EL (cell line): ENCODE measurements at places on chromosomes 3 and 15.

- no peak for DNase-seq
Observed at GRCh38 chr3:112627919-112628466, 12.9 kb downstream of the CCDC80 start.

GRCh38 chr3:166125179-166125578 lies 288.0 kb upstream of the BCHE start:
- no peak for DNase-seq

GRCh38 chr3:179083977-179084376 lies 12.4 kb upstream of the ZMAT3 start:
- no peak for DNase-seq

DNA sequence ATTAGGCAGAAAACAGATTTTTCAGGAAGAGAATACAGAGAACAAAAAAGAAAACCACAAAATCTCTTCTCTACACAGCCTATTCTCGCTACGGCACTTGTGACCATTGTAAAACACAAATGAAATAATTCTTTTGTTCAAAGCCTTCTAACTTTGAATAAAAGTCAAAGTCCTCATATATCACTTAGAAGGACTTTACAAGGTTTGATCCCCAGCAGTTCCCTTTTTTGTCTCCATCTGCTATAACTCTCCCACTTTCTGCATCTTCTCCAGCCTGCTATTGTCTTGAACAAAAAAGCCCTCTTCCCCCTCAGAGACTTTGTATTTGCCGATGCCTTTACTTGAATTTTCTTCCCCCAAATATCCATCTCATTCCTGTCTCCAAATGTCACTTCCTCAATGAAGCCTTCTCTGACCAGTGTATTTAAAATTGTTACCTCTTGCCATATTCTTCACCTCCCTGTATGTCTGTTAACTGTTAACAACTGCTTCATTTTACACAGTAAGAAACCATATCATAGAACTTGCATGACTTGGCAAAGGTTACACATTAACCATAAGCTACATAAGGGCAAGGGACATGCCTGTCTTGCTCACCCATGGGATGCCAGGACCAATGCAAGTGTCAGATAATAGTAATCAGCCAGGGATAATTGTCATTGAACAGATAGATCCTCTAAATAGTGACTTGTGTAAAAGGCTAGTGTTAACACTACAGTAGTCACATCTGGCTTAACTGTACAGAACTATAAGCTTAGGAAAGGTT lies 122.4 kb downstream of the CBLB start:
- no peak for DNase-seq

GRCh38 chr3:58560771-58561311 lies 16.4 kb downstream of the FAM107A start:
- peak; percentile 98 for DNase-seq

GRCh38 chr3:87053553-87053952 lies 62.6 kb upstream of the VGLL3 start:
- DNase-seq: no peak

DNA sequence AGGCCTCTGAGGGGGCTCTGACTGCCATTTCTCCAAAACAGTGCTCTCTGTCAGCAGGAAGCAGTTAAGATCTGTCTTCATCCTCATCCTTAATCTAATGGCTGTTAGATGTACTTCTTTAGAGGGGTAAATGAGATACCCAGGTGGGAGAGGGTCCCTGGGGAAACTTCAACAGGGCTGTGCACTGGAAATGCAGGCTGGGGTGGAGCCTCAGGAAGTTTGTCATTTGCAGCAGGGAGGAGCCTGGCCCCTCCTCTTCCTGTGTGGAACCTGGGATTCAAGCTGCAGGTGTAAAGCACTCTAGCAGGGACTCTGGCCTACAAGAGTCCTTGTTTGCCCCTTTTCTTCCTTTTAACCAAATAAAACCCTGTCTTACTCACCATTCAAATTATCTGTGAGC lies 1173.6 kb downstream of the OTOL1 start:
- DNase-seq: no peak

GRCh38 chr15:70351391-70351790 lies 253.7 kb upstream of the TLE3 start:
- DNase-seq: no peak

- no peak for DNase-seq
Observed at GRCh38 chr15:63887630-63888029, 53.9 kb upstream of the HERC1 start.

DNA sequence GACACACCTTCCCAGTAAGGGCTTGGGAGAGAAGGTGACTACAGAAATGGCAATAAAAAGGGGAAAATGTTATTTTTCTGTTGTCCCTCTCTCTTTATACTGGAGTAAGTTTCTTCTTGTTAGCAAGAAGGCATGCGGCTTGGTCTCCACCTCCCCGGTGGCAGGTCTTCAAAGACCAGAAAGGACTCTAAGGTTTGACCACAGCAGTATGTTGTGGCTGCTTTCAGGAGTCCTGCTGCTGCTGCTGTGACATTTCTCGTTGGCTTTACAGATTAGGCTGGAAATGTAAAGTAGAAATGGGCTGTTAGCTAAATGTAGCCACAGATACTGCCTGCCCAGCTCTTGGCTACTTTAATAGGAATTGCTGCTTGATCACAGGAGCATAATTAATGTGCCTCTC lies 175.8 kb upstream of the ZBTB20 start:
- DNase-seq: no peak

GRCh38 chr3:112497897-112498548 lies 1.2 kb downstream of the BTLA start:
- no peak for DNase-seq

DNA sequence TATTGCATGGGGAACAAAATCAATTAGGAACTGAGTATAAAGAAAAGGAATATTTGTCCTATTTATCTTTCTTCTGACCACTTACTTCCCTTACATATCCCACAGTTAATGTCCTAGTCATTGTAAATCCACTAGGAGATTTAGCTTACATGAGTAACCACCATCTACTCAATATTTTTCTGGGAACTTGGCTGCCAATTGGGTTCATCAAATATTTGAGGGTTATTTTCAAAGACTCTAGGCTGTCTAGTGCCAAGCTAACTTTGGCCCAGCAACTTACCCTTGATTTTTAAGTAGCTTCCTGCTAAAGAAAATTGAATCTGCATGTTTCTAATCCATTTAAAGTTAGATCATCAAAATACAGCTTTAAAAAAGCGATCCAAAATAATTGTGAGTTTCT lies 362.5 kb upstream of the EPHA3 start:
- DNase-seq: no peak

GRCh38 chr3:16048435-16049318 lies 125.8 kb upstream of the GALNT15 start:
- DNase-seq: peak; percentile 80

GRCh38 chr3:122104515-122105194 lies 49.5 kb downstream of the CD86 start:
- DNase-seq: no peak

DNA sequence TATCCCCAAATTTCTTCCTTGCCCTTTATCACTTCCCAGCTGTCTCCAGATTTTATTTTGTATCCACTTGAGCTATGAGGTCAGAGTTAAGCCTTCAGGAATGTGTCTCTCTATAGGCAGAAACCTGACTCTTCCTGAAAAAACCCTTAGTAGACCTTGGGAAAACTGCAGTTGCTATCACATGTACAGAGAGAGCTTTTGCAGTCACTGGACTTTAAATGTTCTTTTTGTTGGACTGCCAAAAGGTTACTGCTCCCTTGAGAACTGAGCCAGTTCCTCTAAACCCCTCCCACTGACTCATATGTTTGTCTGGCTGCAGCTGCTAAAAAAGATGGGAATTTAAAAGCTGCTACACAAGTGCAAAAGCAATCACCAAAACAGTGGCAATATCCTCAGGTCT lies 169.1 kb upstream of the CCDC54 start:
- peak; percentile 95 for DNase-seq

DNA sequence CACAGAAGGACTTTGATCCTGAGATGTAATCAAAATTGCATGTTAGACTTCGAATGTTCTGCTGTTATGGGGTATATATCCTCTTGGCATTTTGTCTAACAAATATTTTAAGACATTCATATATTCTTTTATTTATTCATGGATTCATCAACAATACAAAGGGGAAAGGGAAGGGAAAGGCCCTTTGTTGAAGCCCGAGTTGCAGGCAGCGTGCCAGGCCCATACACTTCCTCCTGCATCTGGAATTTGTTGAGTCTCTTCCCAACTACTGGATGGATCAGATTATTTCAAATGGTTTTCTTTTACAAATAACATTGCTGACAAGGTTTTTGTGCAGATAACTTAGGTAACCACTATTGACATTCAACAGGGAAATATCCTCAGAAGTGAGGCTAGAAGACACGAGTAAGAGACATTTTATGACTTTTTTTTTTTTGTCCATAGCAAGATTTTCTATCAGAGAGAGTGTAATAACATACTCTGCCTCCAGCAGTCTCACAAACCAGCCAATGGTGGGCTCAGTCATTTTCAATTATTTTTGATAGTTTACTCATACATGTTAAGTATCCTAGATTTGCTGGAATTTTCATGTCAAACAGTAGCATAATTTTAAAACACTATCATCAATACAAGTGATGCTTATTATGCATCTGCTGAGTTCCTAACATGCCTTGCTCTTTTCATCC lies 94.3 kb downstream of the RPL39L start:
- DNase-seq: no peak

DNA sequence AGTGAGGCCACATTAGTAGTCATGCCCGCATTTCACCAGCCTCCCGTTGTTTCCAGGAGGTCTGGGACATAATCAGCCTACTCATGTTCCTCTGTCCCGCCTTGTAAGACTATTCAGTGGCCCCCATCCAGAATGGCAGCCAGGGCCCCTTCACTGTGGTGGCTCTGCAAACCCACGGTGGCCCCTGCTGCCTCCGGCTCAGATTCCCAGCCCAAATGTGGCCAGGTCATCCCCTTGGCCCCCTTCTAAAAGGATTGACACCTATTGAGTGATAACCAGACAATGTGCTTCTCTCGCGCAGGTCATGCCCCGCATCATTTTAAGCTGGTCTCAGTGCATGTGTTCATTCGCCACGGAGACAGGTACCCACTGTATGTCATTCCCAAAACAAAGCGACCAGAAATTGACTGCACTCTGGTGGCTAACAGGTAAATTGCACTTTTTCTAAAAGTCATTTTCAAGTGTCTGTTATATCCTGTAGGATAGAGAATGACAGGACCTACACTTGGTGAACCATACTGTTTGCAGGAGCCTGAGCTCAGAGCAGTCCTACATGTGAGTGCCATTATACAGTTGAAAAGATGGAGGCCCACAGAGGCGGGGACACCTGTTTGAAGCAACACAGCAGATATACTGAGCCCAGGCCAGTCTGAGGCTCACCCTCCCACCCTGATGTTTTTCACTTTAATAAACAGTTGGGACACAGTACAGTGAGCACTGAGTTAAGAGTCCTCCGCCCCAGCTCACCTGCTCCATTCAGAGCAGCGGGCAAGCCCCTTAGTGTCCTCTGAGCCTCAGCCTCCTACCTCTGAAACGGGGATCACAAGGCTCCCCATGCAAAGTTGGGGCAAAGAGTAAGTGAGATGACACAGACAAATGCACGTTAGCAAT lies 47.7 kb downstream of the PXYLP1 start:
- DNase-seq: no peak

GRCh38 chr3:171443211-171443957 lies 16.8 kb downstream of the TNIK start:
- no peak for DNase-seq

DNA sequence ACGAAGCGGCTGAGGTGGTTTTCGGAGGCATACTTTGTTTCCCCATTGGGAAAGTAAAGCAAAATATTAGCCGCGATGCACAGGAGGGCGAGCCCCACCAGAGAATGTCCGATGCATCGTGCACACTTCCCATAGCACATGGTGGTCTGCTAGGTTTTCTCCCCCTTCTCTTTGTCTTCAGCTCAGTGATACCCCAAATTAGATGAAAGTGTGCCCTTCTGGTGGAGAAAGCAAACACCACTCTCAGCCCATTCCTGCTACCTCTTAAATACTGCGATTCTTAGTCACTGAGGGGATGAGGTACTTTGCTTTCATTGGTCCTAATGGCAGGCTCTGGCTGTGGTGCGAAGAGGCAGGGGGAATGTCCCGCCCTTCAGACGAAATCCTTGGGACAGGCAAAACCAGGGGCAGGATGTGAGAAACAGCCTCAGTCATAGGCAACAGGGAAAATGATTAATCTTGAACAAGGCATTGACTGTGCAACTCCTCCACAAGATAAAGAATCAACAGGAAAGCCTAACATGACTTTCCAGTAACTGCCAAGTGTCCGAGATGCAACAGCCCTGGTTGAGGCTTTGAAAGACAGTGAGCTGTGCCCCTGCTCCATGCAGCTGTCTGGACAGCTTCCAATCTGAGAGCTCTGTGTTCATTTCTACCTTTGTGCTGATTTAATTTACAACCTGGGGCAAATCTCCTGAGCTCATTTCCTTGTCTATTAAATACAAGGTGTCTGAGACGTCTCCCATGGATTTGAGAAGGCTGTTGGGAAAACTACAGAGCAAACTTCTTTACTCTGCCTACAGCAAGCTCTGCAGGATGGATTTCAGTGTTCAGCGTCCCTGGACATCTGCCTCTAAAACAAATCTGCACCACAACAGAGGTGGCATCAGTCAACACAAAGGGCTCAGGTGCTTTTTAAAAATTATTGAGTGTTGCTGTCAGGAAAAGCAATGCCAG lies at the start of gene TM4SF1:
Gene TM4SF1, minus strand, starts transcription at position 242 of the 957 bp plus-strand sequence. Its CDS starts 102 bp downstream, at position 140.
- DNase-seq: peak; percentile 95

DNA sequence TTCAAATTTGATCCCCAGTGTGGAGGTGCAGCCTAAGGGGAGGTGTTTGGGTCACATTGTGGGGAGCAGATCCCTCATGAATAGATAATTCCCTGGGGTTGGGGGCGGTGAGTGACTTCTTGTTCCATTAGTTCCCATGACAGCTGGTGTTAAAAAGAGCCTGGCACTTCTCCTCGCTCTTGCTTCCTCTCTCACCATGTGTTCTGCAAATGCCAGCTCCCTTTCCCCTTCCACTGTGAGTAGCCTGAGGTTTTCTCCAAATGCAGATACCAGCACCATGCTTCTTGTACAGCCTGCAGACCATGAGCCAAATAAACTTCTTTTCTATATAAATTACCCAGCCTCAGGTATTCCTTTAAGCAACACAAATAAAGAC lies 23.1 kb downstream of the RIOX2 start:
- no peak for DNase-seq

- peak; percentile 58 for DNase-seq
Observed at GRCh38 chr3:102195198-102195948, 239.4 kb upstream of the ZPLD1 start.

GRCh38 chr3:6568999-6569493 lies 291.9 kb upstream of the GRM7 start:
- no peak for DNase-seq

DNA sequence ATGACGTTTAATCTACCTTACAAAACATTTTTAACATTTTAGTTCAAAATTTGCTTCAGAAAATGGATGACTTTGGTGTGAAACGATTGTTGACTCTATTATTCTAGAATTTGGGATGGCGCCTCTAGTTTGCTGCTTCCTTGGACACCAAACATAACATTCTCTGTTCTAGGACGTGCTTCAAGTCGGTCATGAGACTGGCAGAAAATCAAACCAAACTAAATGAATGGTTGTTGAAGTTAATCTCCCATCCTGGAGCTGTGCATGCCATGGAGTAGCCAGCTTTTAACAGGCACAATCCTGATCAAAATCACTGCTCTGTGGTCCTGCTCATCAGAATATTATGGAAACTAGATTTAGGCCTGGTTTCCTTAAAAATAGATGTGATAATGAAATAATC lies 9.6 kb upstream of the LRRFIP2 start:
- no peak for DNase-seq
